ENCODE measurements at places on chromosomes 7 and 10. TPM values are rescaled to one million over a fixed set of nuclear protein-coding genes. Genes with fewer than 3 reads are reported as not detected.

LRRC4 gene
- not detected for total RNA-seq

GRK5 gene
- 14.8 TPM for total RNA-seq

ST8SIA6 gene
- not detected for total RNA-seq

NXPH1 gene
- not detected for total RNA-seq

FRMPD2 gene
- total RNA-seq: not detected

CCDC172 gene
- not detected for total RNA-seq

AKR1C4 gene
- total RNA-seq: not detected

FAM25C gene
- not detected for total RNA-seq

OR2A42 gene
- total RNA-seq: not detected

C10orf53 gene
- total RNA-seq: not detected

IFIT5 gene
- 11.7 TPM for total RNA-seq

ZC3HAV1L gene
- total RNA-seq: 19.9 TPM

DNAJB12 gene
- 17.1 TPM for total RNA-seq

TNS3 gene
- total RNA-seq: 0.16 TPM

NPSR1 gene
- not detected for total RNA-seq

SCART1 gene
- 2.8 TPM for total RNA-seq

GALNT17 gene
- not detected for total RNA-seq

TRPV6 gene
- not detected for total RNA-seq

FAM131B gene
- total RNA-seq: 2.9 TPM

GNGT1 gene
- not detected for total RNA-seq

SEMA3C gene
- not detected for total RNA-seq

EBF3 gene
- not detected for total RNA-seq

TBX20 gene
- total RNA-seq: not detected

OR9A2 gene
- not detected for total RNA-seq

C10orf67 gene
- total RNA-seq: 0.32 TPM

EPO gene
- total RNA-seq: not detected

PTCD1 gene
- 7.2 TPM for total RNA-seq

CC2D2B gene
- 0.31 TPM for total RNA-seq

LIPN gene
- not detected for total RNA-seq

HTR7 gene
- total RNA-seq: not detected

PILRA gene
- total RNA-seq: 5.8 TPM

OSBPL3 gene
- 45.7 TPM for total RNA-seq

ACTL6B gene
- total RNA-seq: not detected

POLR2J2 gene
- 13.8 TPM for total RNA-seq

PWWP2B gene
- total RNA-seq: 6.6 TPM
